Activated naive CD8-positive, alpha-beta T cell treated with anti-CD3 and anti-CD28 coated beads for 36 hours (primary cell): ENCODE measurements at places on chromosomes 16 and 17. TPM values are rescaled to one million over a fixed set of nuclear protein-coding genes. Genes with fewer than 3 reads are reported as not detected.

Gene KRT25
- total RNA-seq = not detected

Gene HBQ1
- 2.0 TPM for total RNA-seq

Gene CHRNE
- total RNA-seq = 0.47 TPM

Gene UMOD
- total RNA-seq = not detected

Gene GP1BA
- total RNA-seq = not detected

Gene RPTOR
- total RNA-seq = 43.6 TPM

DNA sequence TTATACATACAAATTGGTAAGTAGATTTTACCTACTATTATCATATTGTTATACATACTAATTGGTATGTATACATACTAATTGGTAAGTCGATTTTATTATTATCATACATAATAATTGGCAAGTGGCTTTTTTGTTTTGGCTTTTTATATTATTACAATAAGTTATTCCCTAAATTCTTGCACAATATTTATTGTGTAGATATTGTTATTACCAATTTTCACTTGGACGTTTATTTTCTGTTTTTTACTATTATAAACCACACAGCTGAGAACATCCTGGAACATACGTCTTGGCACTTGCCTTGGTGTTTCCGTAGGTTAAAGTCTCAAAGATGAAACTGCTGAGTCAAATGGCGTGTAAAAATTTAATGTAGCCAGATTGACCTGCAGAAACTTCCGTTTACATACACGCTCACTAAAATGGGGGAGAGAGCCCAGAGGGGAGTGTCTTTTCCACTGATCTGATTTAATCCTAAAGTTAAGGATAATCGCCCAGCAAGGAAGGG lies 18.9 kb downstream of the GNGT2 start:
- peak overlapping the region; percentile 86 for H3K4me3 ChIP-seq
- peak overlapping the region; percentile 94 for H3K27ac ChIP-seq
- no peak for DNase-seq
- no peaks in the 10 kb centered on the region for H3K36me3 ChIP-seq

DNA sequence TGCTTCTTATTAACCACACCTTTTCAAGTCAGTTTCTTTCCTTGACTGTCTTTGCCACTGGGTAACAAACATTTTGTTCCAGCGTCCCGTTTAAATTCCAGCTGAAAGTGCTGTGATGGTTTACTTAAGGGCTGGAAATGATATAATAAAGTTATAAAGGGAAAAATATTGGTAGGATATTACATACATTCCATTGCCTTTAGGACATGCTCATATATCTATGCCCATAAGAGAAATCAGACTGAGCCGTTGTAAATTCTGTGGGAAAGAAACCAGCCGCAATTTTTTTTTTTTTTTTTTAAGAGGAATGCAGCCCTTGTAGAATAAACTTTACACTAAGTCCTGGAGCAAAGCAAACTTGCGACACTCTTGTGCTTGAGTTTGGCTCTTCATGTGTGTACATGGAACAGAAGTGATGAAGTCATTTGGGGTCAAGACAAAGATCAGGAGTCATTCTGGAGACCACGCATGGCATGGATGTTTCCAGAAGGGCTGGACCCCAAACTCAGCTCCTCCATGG lies 210.9 kb downstream of the XYLT1 start:
- peaks cover 14% of the 10 kb centered on the region for H3K4me1 ChIP-seq
- H3K36me3 ChIP-seq = peaks cover 7% of the 10 kb centered on the region
- H3K4me3 ChIP-seq = no peak overlapping the region
- no peak overlapping the region for H3K27ac ChIP-seq
- DNase-seq = no peak

DNA sequence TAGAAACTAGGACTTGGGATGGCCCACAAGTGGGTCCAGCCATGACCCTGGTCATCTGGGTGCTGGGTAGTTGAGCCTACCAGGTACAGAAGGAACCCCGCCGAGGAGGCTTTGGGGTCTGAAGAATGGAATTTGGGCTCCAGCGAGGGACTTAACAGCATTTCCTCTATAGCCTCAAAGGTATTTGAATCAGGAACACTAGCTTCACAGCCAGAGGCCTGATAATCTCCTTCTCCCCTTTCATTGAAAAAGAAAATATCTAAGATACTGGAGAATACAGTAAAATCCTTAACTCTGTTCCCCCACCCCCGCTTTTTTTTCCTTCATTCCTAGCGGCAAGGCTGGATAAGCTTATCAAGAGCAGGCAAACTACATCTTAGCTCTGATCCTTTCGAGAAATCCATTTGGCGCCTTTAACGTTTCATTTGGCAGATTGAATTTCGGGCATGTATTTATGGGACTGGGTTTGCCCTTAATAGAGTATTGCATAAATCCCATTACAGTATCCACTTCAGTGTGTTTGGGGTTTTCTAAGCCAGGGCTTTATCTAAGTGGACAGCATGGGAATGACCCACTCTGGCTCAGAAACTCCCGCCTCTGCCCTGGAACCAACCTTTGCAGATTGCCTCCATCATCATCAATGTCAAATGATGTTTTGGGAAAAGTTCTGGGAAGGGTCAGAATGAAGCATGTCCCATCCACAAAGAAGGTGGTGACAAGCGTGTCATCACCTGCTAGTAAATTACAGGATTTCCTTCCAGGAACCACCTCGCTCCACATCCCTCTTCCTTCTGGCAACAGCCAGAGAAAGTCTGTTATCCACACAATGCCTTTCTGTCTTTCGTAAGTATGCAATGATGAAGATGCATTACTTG lies 36.9 kb downstream of the XYLT1 start:
- no peak overlapping the region for H3K27ac ChIP-seq
- H3K36me3 ChIP-seq = peaks cover 5% of the 10 kb centered on the region
- no peak overlapping the region for H3K4me3 ChIP-seq
- H3K4me1 ChIP-seq = peaks cover 13% of the 10 kb centered on the region

DNA sequence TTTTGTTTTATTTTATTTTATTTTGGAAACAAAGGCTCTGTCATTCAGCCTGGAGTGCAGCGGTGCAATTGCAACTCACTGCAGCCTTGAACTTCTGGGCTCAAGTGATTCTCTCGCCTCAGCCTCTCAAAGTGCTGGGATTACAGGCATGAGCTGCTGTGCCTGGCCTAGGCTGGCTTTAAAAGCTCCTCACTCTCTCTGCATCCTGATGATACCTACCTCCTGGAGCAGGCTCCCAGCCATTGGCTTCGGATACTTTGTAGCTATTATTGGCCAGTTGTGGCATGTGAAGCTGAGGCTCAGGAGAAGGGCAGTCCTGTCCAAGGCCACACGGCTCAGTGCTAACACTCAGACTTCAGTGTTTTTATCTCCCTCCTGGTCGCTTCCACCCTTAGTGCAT lies 158.0 kb downstream of the SEC14L1 start:
- no peak for DNase-seq
- H3K27me3 ChIP-seq = no peaks in the 10 kb centered on the region
- no peak overlapping the region for H3K27ac ChIP-seq
- no peaks in the 10 kb centered on the region for H3K36me3 ChIP-seq
- H3K4me1 ChIP-seq = no peaks in the 10 kb centered on the region
- no peak overlapping the region for H3K4me3 ChIP-seq

DNA sequence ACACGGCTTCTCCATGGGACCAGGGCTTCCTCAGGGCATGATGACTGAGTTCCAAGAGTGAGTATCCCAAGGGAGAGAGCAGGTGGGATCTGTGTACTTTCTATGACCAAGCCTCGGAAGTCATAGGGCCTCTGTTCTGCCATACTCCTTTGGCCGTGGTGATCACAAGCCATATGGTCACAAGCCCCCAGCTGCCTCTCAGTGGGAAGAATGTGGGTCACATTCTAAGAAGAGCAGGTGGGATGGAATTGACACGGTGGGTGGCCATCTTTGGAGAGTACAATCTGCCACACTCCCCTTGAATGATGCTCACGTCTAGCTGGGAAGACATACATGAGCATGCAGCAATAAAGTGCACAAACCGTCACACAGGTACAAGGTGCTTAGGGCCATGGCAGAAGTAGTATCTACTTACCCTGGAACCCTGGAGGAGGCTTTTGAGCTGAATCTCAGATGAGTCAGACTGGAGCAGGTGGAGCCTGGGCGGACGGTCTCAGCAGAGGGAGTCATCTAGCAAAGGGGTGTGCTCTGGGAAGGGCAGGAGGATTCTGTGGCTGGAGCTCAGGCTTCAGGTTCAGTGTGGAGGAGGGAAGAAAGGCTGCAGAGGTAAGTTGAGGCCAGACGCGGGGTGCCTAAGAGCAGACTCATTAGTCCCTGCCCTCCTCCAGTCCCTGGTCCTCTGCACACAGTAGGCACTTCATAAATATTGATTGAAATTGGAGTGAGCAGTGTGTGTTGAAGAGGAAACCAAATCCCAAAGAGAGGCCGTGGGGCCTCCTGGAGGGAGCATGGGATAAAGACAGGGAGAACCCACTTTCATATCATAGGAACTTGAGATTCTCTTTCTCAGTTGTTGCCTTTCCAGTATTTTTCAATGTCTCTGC lies 26.6 kb downstream of the GOSR2 start:
- H3K4me1 ChIP-seq = peaks cover 3% of the 10 kb centered on the region
- no peak for DNase-seq
- no peak overlapping the region for H3K4me3 ChIP-seq
- H3K36me3 ChIP-seq = no peaks in the 10 kb centered on the region

GRCh38 chr17:8354236-8354635 lies 14.6 kb downstream of the ODF4 start:
- H3K27ac ChIP-seq = no peak overlapping the region
- no peaks in the 10 kb centered on the region for H3K36me3 ChIP-seq
- H3K27me3 ChIP-seq = peaks cover 7% of the 10 kb centered on the region

DNA sequence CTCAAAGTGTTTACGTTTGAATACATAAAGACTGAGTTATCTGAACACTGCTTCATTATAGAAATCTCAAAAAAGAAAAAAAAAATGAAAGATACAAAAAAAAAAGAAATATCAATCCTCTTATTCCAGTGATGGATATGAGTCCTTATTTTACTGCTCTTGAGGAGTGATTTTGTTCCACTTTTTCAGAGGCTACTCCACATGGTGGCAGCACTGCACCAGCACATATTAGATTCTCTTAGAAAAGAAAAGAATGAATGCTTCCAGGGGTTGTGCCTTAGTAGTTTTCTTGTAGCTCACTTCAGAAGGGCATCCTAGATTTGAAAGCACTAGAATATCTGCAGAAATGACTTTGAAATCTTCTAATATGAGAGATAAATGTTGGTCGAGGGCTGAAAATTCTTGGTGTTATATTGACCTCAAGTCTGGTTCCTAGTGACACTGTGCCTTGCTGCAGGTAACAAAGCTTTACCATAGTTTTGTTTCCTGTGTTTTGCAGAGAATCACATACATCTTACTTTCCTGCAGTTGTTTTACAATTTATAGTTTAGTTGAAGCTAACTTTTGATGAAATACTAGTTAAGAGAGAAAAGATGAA lies 25.9 kb downstream of the AP2B1 start:
- H3K27ac ChIP-seq = no peak overlapping the region
- no peak overlapping the region for H3K4me3 ChIP-seq
- DNase-seq = no peak
- no peaks in the 10 kb centered on the region for H3K27me3 ChIP-seq
- H3K4me1 ChIP-seq = peaks cover 4% of the 10 kb centered on the region
- peaks cover 3% of the 10 kb centered on the region for H3K36me3 ChIP-seq

GRCh38 chr17:50903604-50904517 lies 37.7 kb upstream of the TOB1 start:
- H3K36me3 ChIP-seq = no peaks in the 10 kb centered on the region
- no peaks in the 10 kb centered on the region for H3K27me3 ChIP-seq
- peak overlapping the region; percentile 86 for H3K27ac ChIP-seq
- peaks cover 37% of the 10 kb centered on the region for H3K4me1 ChIP-seq
- H3K4me3 ChIP-seq = no peak overlapping the region

DNA sequence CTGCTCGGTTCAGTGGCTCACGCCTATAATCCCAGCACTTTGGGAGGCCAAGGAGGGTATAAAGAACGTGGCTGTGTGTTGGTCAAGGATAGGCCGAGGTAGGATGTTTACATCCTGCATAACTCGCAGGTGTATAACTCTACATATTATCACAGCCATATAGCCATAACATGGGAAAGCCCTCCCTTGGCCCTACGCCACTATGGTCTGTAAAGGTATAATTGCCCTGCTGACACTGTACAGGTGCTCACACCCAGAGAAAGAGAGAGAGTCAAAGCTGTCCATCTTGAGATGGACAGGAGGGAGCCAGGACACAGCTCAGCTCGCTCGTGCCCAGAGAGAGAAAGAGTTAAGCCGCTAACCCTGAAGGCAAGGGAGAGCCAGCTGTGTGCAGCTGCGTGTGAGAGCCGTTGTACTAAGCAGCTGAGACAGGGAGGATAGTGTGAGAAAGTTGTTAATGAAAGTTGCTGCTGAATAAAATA lies 30.4 kb upstream of the DHX8 start:
- no peak overlapping the region for H3K4me3 ChIP-seq
- DNase-seq = no peak
- peaks cover 11% of the 10 kb centered on the region for H3K4me1 ChIP-seq
- no peak overlapping the region for H3K27ac ChIP-seq
- no peaks in the 10 kb centered on the region for H3K36me3 ChIP-seq
- H3K27me3 ChIP-seq = peaks cover 8% of the 10 kb centered on the region

GRCh38 chr17:77281904-77282367 lies 141.2 kb downstream of the SEC14L1 start:
- peak overlapping the region; percentile 72 for H3K4me3 ChIP-seq
- H3K27ac ChIP-seq = no peak overlapping the region
- peaks cover 25% of the 10 kb centered on the region for H3K27me3 ChIP-seq
- no peak for DNase-seq
- peaks cover 14% of the 10 kb centered on the region for H3K4me1 ChIP-seq
- H3K36me3 ChIP-seq = no peaks in the 10 kb centered on the region

GRCh38 chr17:74555427-74555940 lies 9.6 kb upstream of the CD300C start:
- no peak overlapping the region for H3K4me3 ChIP-seq
- no peak for DNase-seq
- H3K27ac ChIP-seq = no peak overlapping the region
- peaks cover 5% of the 10 kb centered on the region for H3K4me1 ChIP-seq

DNA sequence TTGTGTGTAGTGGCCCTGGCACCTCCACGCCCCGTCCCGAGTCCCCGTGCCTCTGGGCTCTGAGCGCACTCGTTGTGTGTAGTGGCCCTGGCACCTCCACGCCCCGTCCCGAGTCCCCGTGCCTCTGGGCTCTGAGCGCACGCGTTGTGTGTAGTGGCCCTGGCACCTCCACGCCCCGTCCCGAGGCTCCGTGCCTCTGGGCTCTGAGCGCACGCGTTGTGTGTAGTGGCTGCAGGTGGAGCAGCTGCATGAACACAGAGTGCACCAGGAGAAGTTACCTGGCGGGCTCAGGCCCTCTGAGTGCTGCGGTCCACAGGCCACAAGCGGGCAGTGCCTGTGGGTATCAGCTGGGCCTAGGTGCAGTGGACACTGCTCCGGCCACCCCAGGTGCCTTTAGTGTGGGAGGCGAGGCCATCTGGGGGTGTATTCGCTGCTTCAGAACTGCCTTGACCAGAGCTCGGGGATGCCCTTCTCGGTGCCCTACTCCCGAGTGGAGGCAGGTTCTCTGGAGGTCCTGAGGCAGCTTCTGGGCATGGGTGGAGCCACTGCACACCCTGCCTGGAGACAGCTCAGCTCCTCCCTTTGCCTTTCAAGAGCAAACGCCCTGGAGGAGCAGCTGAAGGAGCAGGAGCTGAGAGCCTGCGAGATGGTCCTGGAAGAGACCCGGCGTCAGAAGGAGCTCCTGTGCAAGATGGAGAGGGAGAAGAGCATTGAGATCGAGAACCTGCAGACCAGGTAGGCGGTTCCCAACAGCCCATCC lies 17.3 kb upstream of the CAPN15 start:
- H3K36me3 ChIP-seq = no peaks in the 10 kb centered on the region
